ENCODE measurements at places on chromosomes 16 and 17. TPM values are rescaled to one million over a fixed set of nuclear protein-coding genes. Genes with fewer than 3 reads are reported as not detected.

ARHGAP23 gene
- 0.73 TPM for total RNA-seq

TP53TG3D gene
- total RNA-seq: not detected

TEX14 gene
- total RNA-seq: 0.85 TPM

FAM20A gene
- not detected for total RNA-seq

UTP4 gene
- total RNA-seq: 39.7 TPM

DNA sequence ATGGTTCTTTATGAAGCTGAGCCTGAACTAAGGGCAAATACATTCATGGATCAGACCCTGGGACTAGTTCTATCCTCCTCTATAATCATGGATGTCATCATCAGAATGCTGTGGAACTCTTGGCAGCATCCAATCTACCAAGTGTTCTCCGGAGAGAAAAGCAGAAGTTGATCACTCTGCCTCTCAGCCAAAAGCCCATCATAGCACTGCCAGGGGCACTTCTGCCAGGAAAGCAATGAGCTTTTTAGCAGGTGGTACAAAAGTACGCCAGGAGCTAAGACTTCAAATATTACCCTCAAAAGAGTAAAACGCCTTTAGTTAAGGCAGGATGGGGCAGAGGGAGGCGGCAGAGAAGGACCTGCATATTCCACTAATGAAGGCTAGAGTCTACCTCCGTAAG lies 279.0 kb downstream of the SLC39A11 start:
- no peaks in the 10 kb centered on the region for H3K4me1 ChIP-seq
- no peak for DNase-seq
- H3K27ac ChIP-seq: no peak overlapping the region
- H3K4me3 ChIP-seq: no peak overlapping the region
- no peaks in the 10 kb centered on the region for H3K27me3 ChIP-seq
- H3K36me3 ChIP-seq: peaks cover 3% of the 10 kb centered on the region

DNA sequence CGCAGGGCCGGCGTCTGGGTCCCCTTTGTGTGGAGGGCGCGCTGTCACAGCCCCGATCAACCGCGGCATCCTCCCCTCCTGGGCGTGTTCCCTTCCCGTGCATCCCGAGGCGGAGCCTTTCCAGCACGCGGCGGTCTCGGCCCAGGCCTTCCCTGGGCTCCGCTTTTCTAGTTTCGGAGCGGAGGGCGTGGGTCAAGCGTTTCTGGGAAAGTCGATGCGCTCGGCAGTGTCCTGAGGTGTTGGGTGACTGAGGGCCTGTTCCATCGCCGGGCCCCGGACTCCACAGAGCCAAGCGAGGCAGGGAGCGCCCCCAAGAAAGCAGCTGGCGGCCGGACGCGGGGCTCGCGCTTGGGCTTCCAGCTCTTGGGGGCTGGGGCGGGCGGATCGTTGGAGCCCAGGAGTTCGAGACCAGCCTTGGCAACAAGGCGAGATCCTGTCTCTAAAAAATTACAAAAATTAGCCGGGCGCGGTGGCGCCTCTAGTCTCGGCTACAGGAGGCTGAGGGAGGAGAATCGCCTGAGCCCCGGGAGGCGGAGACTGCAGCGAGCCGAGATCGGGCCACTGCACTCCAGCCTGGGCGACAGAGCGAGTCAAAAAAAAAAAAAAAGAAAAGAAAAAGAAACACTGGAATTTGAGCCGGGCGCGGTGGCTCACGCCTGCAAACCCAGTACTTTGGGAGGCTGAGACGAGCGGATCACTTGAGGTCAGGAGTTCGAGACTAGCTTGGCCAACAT lies 806 bp downstream of the IFT140 start:
- DNase-seq: no peak
- peaks cover 12% of the 10 kb centered on the region for H3K36me3 ChIP-seq
- peaks cover 40% of the 10 kb centered on the region for H3K4me1 ChIP-seq

GRCh38 chr16:24514096-24514495 lies 25.3 kb upstream of the RBBP6 start:
- DNase-seq: no peak
- no peak overlapping the region for H3K4me3 ChIP-seq
- H3K27ac ChIP-seq: no peak overlapping the region
- peaks cover 6% of the 10 kb centered on the region for H3K4me1 ChIP-seq

GRCh38 chr17:57308543-57309186 lies 52.3 kb downstream of the MSI2 start:
- peaks cover 16% of the 10 kb centered on the region for H3K36me3 ChIP-seq
- H3K27ac ChIP-seq: no peak overlapping the region
- no peak for DNase-seq
- H3K4me3 ChIP-seq: no peak overlapping the region

DNA sequence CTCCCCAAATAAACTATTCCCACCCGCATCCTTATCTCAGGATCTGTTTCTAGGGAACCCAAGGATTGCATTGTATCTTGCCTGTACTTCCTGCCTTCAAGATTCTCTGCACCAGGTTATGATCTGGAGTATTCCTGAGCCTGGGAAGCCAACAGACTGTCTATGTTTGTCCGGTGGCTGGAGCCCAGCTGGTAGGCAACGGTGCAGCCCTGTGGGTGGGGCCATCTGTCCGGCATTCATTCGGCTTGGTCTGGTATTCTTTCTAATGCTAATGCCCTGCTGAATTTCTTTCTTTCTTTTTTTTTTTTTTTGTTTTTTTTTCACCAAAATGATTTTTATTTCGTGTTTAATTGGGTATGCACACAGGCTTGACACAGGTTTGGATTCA lies 20.7 kb upstream of the TVP23A start:
- DNase-seq: no peak
- H3K27me3 ChIP-seq: peaks cover 32% of the 10 kb centered on the region
- no peak overlapping the region for H3K4me3 ChIP-seq
- H3K36me3 ChIP-seq: no peaks in the 10 kb centered on the region
